NCI-H774 (cell line): ENCODE measurements at places on chromosomes 6 and 20.
A peak's percentile ranks its signal among the peaks of the same experiment; 100 is the strongest.

GRCh38 chr20:57999465-58000111 lies 228.9 kb downstream of the ANKRD60 start:
- no peak for DNase-seq

DNA sequence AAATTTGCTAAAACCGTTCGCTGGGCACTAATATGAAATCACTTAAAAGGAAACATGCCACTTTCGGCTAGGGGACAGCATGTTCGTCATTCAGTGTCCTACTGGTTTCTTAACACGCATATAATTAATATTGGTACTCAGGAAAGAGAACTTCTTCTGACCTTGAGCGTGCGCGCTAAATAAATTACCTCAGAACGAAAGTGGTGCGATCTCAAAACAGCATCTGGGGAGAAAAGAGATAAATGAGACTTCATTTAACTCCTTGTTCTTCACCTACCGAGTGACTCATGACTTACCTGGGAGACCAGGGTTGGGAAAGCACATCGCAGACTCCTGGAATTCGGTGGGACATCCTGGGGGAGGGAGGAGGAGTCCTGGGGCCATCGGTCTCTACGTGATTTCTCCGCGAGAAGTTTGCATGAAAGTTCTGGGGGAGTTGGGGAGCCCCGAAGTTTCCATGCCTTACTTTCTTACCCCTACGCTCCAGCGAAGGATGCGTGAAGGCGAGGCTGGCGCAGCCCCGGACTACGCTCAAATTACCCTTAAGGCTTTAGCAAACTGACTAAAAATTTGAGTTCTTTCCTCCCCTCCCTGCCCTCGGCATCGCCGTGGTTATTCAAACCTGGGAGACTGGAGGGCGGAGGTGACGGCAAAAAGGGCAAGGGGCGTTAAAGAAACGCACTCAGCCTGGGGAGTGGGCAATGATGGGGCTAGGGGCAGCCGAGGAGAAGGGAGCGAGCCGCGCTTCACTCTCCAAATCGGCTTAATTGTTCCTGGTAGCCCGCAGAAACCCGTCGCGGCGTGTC lies 1.1 kb upstream of the BEND6 start:
- no peak for DNase-seq

DNA sequence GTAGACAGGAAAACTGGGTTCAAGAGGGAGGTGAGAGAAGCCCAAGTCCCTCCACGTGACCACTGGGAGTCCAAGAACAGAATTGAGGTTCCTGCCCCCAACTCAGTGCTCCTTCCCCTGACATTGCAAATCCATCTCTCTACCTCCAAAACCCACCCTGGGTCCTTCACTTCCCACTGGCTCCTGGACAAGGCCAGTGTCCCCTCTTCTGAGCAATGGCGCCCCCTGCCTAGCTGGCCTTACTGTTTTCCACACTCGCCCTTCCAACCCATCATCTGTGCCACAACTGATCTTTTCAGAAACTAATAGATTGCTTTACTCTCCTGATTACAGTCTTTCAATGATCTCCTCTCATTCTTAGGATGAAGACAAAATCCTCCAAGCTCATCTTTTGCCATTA lies 200.3 kb downstream of the ANKRD60 start:
- DNase-seq: no peak

- DNase-seq: no peak
These were observed 693.8 kb downstream of the KHDRBS2 start for GRCh38 chr6:61592238-61592637.

DNA sequence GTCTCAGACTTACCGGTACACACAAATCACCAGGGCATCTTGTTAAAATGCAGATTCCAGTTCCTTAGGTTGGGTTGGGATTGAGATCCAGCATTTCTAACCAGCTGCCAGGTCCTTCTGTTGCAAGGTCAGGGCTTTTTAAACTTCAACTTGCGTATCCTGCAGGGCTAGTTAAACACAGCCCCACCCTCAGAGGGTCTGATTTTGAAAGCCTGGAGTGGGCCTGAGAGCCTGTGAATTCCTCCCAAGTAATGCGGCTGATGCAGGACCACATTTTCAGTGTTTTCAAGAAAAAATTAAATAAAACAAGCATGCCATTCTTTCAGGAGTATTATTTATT lies 65.3 kb downstream of the MKKS start:
- no peak for DNase-seq

DNA sequence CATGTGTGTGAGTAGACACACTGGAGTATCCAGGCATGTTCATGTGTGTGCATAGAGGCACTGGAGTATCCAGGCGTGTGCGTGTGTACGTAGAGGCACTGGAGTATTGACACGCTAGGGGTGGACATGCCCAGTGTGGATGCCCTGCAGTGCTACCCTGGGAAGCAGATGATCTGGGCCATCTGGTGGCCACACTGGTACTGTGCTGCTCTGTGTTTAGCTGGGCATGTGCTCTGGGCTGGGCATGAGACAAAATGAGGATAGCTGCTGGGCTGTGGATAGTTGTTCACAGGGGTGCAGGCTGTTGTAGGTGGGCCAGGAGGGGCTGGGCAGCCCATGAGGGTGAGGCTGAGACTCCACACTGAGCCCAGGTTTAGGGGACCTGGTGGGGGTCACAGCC lies 24.0 kb upstream of the NPBWR2 start:
- DNase-seq: peak; percentile 40

- DNase-seq: no peak
These were observed 154.4 kb downstream of the DST start for GRCh38 chr6:56488281-56488680.
